Stimulated activated CD8-positive, alpha-beta memory T cell treated with anti-CD3 and anti-CD28 coated beads, Interleukin-4, amount 100 ng/mL, for 1 hour (primary cell): ENCODE measurements at places on chromosomes 2 and 18.

DNA sequence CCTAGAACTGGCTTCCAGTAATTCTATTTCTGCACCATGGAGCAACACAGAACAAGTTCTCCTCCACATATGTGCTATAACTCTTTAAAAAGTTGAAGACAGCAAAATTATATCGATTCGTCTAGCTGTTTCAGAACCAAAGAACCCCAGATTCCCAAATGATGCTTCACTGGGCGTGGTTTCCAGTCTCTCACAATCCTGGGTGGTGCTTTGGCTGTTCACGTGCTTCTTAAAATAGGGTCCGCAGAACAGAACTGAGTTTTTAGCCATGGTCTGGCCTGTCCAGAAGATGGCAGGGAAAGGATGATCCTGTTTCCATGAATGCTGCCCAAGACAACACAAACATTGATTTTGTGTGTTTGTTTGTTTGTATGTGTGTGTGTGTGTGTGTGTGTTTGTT lies 37.6 kb upstream of the PARD3B start:
- DNase-seq = no peak

DNA sequence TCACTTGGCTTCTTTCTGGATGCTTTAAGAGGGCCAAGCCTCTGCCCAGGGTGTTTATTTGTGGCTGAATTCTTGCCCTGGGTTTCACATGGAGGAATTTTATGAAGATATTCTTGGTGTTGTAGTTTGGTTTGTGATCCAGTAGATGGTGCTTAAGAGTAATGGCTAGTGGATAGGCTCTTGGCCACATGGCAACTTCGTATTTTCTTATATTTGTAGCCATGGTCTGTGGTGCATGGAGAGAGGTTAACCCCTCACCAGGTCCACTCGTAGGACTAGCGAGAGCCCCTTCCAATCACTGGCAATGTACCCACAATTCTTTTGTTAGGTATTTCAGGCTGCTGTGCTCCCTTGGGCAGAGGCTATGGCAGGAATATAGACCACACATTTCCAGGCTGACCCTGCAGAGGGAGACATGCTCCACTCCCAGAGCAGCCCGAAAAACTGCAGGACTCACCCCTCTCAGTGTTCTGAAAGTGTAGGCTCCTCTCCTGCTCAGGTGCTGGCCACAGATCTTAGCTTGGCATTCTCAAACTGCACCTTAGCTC lies 582.1 kb upstream of the SETBP1 start:
- no peak for DNase-seq

DNA sequence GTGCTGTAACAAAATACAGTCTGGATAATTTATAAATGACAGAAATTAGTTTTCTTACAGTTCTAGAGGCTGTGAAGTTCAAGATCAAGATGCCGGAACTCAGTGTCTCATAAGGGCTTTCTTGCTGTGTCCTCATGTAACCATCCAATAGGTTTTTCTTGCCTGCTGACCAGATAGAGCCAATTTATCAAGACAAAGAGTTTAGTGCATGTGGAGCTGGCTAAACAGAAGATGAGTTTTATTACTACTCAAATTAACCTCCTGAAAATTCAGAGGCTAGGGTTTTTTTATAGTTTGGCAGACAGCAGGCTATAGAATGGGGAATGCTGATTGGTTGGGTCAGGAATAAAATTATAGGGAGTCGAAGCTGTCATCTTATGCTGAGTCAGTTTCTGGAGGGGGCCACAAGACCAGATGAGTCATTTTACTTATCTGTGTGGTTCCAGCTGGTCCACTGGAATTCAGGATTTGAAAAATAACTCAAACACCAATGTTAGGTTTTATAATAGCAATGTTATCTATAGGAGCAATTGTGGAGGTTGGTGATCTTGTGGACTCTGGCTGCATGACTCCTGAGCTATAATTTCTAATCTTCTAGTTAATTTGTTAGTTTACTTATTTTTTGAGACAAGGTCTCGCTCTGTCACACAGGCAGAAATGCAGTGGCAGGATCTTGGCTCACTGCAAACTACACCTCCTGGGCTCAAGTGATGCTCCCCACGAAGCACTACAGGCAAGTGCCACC lies 3.2 kb upstream of the PDK1 start:
- DNase-seq = no peak

DNA sequence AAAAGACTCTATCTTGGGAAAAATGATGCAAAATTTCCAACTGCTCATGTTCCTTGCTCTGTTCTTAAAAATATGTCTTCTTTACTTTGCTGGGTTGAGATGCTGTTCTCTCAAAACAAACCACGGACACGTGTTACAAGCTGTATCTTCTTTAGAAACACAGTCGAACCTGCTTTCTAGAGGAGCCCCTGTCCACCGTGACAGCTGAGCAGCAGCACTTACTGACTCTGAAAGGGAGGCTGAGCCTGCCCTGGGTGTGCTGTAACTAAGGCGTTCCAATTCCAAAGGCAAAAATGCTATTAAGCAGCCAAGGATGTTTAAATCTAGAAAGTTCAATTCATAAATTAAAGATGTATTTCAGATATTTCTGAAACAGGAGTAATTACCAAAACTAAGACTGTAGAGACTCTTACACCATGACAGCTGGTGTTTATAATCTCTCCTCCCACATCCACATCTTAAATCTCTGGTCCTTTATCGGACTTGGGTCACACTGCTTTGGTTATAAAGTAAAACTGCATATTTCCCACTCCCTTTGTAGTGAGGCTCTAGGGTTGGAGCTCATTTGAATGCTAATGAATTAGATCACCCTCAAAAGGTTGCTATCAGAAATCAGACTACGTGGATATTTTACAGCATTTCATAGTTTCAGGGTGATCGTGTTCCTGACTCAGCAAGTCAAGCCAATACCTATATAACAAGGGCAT lies 281.2 kb upstream of the LYPD1 start:
- no peak for DNase-seq

- DNase-seq = no peak
These were observed 299.5 kb downstream of the SRBD1 start for GRCh38 chr2:45311559-45311958.

DNA sequence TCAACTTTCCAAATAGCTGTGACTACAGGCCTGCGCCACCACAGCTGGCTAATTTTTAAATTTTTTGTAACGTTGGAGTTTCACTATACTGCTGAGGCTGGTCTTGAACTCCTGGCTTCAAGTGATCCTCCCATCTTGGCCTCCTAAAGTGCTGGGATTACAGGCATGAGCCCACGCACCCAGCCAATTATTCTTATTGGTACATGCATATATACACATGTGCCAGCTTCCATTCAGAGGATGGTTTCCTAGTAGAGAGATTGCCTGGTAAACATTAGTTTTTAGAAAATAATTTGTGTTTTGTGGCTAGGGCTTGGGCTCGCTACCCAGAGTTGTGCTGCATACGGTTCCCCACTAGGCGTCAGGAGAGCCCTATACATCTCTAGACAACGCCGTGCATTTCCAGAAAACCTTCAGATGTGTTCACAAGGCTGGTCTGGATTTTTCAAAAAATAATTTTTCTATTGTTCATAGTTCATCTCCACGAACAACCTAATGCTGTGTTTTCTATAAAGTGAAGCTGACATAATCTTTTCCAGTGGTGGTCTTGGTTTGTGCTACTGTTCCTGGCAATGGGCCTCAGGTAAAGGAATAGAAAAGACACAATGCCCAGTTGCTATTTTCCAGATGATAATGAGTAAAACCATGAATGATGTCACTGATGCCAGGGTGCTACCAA lies 14.6 kb upstream of the AFG3L2 start:
- DNase-seq = no peak

- no peak for DNase-seq
These were observed 114.2 kb downstream of the FHOD3 start for GRCh38 chr18:36411745-36412168.

GRCh38 chr2:30239308-30239985 lies 8.1 kb downstream of the LBH start:
- no peak for DNase-seq

GRCh38 chr2:231161252-231161839 lies 36.5 kb upstream of the HTR2B start:
- DNase-seq = no peak

- no peak for DNase-seq
These were observed 17.0 kb upstream of the CRYBA2 start for GRCh38 chr2:219010162-219010756.

GRCh38 chr2:169808221-169808620 lies 9.6 kb downstream of the SSB start:
- no peak for DNase-seq

GRCh38 chr2:239313776-239314175 lies 87.0 kb downstream of the HDAC4 start:
- DNase-seq = no peak

DNA sequence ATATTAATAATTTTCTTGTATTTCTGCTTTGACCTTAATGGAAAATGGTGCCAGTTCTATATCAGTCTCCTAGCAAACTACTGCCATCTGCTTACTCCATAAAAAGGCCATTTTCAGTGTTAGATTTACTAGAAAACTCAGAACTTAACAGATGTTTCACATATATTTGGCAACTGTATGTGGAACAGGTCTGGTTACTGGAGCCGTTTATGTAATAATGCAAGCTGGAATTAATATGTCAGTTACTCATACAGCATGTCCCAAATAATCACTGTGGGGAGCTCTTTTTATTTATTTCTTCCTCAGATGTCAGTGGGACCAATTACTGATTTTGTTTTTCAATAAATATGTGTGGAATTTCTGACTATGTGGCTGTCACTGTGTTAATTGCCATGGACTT lies 1247.6 kb downstream of the CNTNAP5 start:
- no peak for DNase-seq

- no peak for DNase-seq
These were observed 64.4 kb downstream of the LCLAT1 start for GRCh38 chr2:30511122-30512083.

DNA sequence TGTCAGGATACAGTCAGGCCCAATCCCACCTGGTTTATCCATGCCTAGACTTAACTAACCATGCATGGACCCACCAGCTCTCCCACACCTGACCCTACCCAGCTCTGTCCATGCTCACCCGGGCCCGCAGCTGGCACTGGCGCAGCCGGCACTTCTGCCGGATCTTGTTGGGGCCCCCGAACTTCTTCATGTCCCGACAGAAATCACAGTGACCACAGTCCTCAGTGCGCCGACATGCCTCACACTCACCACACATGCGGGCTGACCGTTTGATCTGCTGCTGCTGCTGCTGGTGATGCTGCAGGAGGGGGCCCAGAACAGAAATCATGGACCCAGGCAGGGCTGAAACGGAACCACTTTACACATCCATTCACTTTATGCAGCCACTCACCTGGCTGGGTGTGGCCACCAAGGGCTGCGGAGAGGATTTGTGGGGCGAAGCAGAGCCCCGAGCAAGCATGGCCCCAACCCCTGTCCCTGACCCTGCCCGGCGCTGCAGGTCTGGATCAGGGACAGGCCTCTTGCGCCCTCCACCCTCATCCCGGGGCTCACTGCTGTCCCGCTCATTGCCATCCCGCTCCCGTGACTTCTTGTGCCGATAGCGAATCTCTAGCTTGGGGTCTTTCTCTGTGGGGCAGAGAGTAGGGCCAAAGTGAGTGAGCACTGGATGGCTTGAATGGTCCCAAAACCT lies 1.7 kb downstream of the CXXC1 start:
- no peak for DNase-seq

DNA sequence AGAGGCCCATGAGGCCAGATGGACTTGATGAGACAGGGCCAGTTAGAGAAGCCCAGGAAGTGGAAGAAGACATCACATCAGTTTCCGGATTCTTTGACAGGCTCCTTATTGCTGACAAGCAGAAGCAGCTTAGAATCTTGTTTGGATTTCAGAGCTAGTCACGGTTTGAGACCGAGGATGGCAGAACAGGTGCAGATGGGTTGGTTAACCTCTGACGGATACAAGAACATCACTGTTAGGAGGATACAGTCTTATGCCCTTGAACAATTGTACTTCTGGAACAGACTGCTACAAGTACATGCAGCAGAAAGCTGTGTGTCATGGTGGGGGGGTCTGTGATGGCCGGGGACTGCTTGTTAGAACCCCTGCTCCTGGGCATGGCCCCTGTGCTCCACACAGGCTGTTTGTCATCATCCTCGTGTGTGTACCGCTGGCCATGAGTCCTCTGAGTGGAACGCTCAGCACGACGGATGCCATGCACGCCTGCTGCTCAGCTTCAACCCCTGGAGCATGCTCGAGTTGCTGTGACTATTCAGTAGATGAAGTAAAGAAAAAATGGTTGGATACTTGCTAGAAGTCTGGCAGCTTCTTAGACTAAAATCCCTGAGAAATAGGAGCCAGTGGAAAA lies 217.7 kb downstream of the SH3RF3 start:
- DNase-seq = no peak

GRCh38 chr18:25147877-25148488 lies 204.0 kb downstream of the ZNF521 start:
- DNase-seq = no peak

DNA sequence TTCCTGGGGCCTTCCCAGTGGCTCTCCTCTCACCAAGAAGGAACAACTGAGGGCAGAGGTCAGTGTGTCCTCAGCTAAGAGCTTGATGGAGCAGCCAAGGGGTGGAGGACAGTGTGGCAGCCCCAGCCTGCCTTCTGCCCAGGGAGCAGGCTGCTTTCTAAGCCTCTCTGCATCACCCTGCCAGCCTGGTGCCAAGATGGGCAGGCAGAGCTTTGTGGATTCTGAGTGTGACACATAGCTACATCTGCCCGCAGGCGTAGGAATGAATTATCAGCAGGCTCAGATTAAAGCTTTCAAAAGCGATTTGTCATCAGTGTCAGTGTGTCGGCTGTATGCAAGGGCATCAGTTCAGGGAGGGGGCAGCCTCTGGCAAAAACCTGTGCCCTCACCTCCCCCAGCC lies 8.7 kb downstream of the MAL start:
- DNase-seq = no peak

DNA sequence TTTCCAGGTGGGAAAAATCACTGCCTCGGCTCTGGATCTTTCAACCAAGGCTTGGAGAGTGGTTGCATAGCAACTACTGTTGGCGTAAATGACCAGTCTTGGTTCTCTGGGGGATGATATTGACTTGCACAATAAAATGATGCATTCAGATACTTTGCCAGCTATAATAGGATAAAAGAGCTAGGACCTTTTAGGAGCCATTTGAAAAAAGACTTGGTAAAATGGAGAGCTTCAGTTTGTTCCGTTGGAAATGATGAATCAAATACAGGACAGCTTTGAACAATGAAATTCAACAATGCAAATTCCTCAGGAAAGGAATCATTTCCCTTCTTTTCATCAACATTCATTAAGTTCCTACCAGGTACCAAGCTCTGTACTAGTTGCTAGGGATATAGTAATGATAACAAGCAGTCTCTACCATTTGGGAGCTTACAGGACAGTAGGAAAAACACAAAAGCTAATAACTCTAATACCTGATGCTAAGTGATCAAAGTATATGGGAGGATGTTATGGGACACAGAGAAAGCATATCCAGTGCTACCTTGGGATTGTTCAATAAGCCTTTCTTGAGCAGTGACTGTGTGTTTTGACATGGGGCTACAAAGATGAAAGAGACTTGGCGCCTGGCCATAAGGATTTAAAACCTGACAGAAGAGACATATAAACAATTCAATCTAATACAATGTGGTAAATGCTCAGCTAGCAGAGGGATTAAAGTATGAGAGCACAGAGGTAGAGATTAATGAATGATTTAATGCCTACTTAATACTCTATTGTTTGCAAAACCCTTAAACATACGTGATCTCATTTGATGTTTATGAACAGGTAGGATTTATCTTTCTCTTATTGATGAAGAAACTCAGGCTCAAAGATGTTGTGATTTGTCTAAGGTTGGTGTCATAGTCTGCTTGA lies 110.7 kb downstream of the QPCT start:
- DNase-seq = no peak

GRCh38 chr18:73961804-73962203 lies 185.8 kb downstream of the FBXO15 start:
- no peak for DNase-seq
